Iris pigment epithelial cell (primary cell): ENCODE measurements at places on chromosomes 2 and 18.

- no peak for DNase-seq
Measured at GRCh38 chr18:13620818-13621445, 105.4 kb downstream of the FAM210A start.

DNA sequence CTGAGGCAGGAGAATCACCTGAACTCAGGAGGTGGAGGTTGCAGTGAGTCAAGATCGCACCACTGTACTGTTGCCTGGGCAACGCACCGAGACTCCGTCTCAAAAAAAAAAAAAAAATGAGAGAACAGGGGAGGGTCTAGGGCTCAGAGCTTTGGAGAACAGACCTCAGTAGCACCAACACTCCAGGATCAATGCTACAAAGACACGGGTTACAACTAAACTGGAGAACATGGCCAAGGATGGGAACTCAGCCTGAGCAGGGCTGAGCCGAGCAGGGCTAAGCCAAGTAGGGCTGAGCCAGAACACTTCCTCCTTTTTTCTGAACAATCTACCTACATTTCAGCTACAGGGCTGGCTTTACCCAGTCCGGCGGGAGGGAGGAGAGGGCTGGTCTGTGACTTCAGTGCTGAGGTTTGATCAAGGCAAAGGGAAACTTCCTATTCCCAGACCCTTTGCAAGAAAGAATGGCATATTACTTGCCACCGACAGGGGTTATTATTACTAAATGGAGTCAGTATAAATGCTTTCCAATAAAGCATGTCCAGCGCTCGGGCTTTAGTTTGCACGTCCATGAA, 2.9 kb upstream of the CASP8 start:
- no peak for DNase-seq

DNA sequence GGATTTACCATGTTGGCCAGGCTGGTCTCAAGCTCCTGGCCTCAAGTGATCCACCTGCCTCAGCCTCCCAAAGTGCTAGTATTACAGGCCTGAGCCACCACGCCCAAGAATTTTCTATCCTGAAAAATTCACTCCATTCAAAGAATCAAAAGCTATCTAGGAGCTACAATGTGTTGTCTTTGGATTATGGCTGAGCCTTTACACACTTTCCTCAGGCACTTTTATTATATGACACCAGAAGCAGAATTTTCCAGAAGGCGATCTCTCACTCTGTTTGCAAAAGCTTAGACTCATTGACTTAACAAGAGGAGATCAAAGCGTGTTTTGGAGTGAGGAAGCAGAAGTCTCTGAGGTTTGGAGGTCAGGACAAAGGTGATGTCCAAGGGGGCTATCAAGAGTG, 3.6 kb downstream of the FAM124B start:
- DNase-seq, result no peak

DNA sequence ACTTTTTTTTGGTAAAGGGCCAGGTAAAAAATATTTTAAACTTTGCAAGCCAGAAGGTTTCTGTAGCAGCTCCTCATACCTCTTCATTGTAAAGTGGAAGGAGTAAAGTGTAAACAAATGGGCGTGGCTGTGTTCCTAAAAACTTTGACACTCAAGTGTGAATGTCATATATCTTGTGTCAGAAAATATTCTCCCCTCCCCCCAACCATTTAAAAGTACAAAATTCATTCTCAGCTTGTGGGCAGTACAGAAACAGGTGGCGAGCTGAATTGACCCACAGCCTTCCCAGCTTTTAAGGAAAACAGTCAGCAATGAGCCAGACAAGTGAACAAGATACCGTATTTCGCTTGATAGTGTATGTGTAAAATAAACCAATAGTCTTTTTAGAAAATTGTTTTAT, 4.0 kb downstream of the YPEL5 start:
- no peak for DNase-seq

DNA sequence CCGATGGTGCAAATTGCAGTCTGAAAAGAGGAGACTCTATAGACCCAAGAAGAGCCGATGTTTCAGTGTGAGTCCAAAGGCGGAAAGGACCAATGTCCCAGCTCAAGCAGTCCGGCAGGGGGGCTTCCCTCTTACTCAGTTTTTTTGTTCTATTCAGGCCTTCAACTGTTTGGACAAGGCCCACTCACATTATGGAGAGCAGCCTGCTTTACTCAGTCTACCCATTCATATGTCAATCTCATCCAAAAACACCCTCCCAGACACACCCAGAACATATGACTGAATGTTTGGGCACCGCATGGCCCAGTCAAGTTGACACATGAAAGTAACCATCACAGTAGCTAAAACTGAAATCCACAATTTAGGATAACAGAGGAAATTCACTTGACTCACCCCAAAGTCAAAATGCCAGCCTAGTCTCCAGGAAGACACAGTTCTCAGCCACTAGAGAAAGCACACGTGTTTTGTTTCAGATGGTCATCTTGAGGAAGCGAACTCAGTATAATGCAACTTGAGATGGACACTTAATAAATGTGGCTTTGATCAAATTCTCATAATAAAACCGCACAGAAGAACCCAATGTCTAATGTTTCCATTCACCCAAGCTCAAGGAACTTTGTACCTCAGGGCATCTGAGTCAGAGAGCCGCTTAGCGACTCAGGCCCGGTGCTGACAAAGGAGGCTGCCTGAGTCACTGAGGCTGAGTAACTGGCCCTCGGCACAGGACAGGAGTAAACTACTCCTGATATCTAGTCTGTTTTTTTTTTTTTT, 2.4 kb downstream of the FHL2 start:
- DNase-seq, result peak; percentile 97

- DNase-seq, result no peak
Measured at GRCh38 chr2:120442923-120443571, 97.1 kb downstream of the INHBB start.

DNA sequence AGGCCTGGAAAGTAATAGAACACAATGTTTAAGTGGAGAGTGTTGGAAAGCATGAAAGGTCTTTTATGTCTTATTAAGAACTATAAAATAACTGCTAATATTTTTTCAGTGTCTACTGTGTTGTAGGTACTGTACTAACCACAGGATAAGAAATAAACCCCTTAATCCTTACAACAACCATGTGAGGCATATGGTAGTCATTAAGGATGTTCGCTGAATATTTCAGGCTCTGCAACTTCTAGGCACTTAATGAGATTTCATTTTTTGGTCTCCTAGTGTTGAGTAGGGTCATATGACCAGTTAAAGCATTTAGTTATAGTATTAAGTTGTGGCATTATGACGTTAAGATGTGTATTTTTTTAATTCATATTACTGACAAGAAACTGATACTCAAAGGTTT, 346.6 kb upstream of the KCNH7 start:
- peak; percentile 46 for DNase-seq

- no peak for DNase-seq
Measured at GRCh38 chr2:168422584-168422983, 33.5 kb upstream of the CERS6 start.

DNA sequence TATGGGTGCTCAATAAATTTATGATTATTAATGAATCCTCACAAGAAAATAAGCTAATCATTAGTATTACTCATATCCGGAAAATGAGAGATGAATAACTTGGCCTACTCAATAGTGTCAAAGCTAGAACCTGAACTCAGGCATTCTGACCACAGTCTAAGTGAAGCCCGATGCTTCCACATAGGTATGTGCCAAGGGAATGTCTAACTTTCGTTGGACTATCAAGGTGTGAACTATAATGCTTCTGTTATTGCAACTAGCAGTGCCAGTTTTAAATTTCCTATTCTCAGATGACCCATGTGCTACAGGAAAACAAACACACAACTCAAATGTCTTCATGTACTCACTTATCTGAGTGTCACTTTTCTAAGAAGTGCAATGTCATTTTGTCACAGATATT, 1.8 kb downstream of the BARD1 start:
- peak; percentile 8 for DNase-seq

GRCh38 chr18:64333584-64333983, 184.7 kb upstream of the LINC00305 start:
- no peak for DNase-seq

GRCh38 chr2:106566050-106566449, 78.9 kb downstream of the CD8B2 start:
- DNase-seq, result peak; percentile 49

DNA sequence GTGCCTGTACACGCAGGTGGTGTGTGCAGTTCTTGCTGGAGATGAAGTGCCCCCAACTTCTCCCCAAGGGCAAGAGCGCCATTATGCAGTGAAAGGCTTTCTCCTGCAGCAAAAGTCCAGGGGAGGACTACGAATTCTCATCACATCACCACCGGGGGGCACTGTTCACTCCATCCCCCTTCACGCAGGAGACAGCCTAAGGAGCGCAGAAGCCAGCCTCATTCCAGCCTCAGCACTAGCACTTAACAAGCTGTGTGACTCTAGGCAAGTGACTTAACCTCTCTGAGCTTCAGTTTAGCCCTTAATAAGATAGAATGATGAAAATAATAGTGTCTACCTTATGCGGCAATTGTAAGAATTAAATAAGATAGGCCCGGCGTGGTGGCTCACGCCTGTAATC, 32.3 kb downstream of the DNMT3A start:
- peak; percentile 56 for DNase-seq

GRCh38 chr18:22318745-22319407, 98.8 kb downstream of the CTAGE1 start:
- DNase-seq, result peak; percentile 92

GRCh38 chr2:101754618-101755017, 57.1 kb downstream of the MAP4K4 start:
- peak; percentile 62 for DNase-seq

- no peak for DNase-seq
Measured at GRCh38 chr2:13581471-13581870, 864.7 kb downstream of the TRIB2 start.
